Endothelial cell of umbilical vein (primary cell): ENCODE measurements at places on chromosomes 12 and 14.

GRCh38 chr14:94026173-94026888, at the start of gene OTUB2:
Gene OTUB2, plus strand, starts transcription at chr14:94026340. Its CDS starts 198 bp downstream, at chr14:94026538.
- H3K4me3 ChIP-seq = no peak within 1 kb of the TSS
- H3K4me1 ChIP-seq = peaks cover 10% of the 10 kb centered on the region
- H3K27ac ChIP-seq = no peak within 1 kb of the TSS
- H3K36me3 ChIP-seq = no peaks in the 10 kb centered on the region
- peaks cover 4% of the 10 kb centered on the region for H3K27me3 ChIP-seq

DNA sequence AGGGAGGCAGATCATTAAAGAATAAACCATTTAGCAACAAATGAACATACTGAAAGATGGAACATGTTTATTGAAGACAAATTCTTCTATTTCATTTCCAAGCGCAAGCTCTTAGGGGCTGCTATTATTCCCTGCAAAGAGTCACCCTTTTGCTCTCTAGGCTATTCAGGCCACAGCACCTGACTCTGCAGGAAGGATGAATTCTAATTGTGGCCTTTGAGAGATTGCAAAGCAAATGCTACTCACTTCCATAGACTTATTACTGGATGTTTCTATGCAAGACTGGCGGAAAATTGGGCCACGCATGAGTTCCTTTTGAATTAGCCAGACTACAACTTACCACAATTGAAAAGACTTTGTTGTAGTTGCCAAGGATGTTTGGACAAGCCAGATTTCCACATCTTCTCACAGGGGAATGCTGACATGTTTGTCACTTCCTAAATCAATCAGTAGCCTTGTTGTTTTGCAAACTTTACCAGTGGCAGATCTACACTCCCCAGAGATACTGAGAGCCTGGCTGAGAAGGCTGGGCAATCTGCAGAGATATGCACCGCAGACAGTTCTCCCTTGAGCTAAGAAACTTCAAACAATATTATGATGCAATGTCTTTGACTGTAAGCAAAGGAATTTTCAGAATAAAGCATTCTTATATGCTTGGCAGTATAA, 334.3 kb upstream of the SYT1 start:
- H3K4me1 ChIP-seq = no peaks in the 10 kb centered on the region
- no peaks in the 10 kb centered on the region for H3K36me3 ChIP-seq
- no peaks in the 10 kb centered on the region for H3K27me3 ChIP-seq
- no peak overlapping the region for H3K27ac ChIP-seq
- no peak overlapping the region for H3K4me3 ChIP-seq
- DNase-seq = no peak

DNA sequence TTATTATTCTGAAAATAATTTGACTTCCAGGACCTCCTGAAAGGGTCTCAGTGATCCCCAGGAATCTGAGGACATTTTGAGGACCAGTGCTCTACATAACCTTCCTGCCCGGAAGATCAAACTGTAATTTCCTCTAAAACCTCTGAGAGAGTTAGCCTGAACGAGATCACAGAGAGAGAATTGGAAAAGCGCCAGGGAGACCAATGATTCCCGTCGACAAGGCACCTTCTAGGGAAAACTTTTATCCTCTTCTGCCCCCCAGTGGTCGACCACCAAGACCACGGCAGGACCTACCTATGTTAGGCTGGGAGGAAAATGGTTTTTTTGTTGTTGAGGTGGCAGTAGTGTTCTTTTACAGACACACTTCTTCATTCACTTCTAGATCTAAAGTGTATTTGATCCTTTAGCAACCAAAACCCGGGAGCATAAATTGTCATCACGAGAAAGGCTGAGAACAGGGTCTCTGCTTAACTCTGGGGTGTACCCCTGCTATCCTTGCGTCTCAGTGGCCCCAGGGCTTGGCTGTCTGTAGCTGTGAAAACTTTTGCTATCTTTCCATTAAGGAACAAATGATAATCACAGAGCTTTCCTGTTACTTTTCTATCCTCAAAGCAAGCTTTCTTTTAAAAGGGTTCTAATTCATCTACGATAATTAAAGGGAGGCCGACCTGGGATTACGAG, 62.9 kb upstream of the NID2 start:
- peak; percentile 86 for DNase-seq
- H3K27me3 ChIP-seq = no peaks in the 10 kb centered on the region
- H3K36me3 ChIP-seq = no peaks in the 10 kb centered on the region
- H3K4me1 ChIP-seq = peaks cover 3% of the 10 kb centered on the region
- H3K27ac ChIP-seq = no peak overlapping the region
- H3K4me3 ChIP-seq = no peak overlapping the region

GRCh38 chr14:38205949-38206665, 1.6 kb upstream of the SSTR1 start:
- no peak overlapping the region for H3K27ac ChIP-seq
- no peak overlapping the region for H3K4me3 ChIP-seq
- H3K36me3 ChIP-seq = no peaks in the 10 kb centered on the region
- no peak for DNase-seq
- H3K4me1 ChIP-seq = peaks cover 33% of the 10 kb centered on the region
- H3K27me3 ChIP-seq = no peaks in the 10 kb centered on the region

GRCh38 chr14:102779574-102780315, 2.5 kb downstream of the TRAF3 start:
- H3K4me3 ChIP-seq = no peak overlapping the region
- H3K4me1 ChIP-seq = peaks cover 14% of the 10 kb centered on the region
- DNase-seq = no peak
- no peak overlapping the region for H3K27ac ChIP-seq
- no peaks in the 10 kb centered on the region for H3K36me3 ChIP-seq

DNA sequence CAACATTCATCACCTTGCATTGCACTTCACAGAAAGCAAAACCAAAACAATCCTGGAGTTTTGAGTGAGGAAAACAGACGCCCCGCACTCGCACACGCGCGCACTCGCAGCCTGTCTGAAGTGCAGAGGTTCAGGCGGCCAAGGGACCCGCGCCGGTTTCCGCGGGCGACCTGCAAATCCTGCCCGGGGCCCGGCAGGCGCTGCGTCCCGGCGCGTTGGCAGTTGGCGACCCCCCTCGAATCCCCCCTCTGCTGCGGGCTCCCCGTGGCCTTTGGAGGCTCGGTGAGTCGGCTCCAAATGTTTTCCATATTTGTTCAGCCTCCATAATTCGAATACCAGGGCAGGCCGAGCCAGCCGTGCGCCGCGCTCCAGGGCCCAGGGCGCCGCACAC, at the start of gene SSPN:
TSS of gene SSPN (plus strand) at position 324 of the 391 bp plus-strand sequence. CDS start 100 bp downstream, outside the sequence.
- H3K4me1 ChIP-seq = peaks cover 4% of the 10 kb centered on the region
- no peaks in the 10 kb centered on the region for H3K36me3 ChIP-seq
- DNase-seq = peak; percentile 46
- H3K27ac ChIP-seq = no peak within 1 kb of the TSS

DNA sequence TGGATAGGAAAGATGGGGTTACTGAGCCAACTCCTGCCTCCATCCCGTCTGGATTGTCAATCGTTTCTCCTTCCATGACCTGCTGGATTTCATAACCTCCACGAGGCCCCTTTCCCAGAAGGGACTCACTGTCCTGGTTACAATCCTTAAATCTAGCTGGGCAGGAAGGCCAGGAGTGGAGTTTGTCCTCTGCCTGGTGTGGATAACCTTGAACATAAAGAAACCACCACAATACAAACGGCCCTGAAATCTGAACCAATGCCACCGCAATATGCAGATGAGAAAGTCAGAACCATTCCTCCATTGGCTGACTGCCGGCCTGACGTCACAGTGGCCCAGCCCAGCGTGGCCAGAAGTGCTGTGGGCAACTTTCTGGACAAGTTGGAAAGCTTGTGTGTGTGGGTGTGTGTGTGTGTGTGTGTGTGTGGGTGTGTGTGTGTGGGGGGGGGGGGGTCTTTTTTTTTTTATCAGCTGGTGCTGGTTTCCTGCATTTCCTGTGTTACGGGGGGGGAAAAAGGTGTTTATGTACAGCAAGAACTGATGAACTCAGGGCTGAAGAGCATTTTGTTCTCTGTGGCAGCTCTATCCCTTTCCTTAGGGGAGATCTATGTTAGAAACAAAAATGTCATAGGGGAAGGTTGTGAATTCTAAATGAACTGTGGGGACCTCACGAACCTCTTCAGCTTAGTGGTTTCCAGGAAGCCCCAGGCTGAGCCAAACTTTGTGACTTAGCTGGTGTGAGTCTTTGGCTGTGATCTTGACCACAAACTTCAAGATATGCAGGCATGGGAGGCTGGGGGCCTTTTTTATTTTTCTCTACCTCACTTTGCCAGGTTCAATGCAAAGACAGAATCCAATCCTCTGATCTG, 81.6 kb upstream of the MED13L start:
- peak; percentile 99 for DNase-seq
- peaks cover 18% of the 10 kb centered on the region for H3K4me1 ChIP-seq
- H3K27ac ChIP-seq = peak overlapping the region; percentile 68
- H3K4me3 ChIP-seq = no peak overlapping the region
